ENCODE measurements at places on chromosomes 5 and 9.

GRCh38 chr9:91188719-91189590 is 172.8 kb downstream of the AUH start:
- no peak for DNase-seq

- DNase-seq, result no peak
Observed at GRCh38 chr9:77017505-77017894, 2.0 kb upstream of the FOXB2 start.

DNA sequence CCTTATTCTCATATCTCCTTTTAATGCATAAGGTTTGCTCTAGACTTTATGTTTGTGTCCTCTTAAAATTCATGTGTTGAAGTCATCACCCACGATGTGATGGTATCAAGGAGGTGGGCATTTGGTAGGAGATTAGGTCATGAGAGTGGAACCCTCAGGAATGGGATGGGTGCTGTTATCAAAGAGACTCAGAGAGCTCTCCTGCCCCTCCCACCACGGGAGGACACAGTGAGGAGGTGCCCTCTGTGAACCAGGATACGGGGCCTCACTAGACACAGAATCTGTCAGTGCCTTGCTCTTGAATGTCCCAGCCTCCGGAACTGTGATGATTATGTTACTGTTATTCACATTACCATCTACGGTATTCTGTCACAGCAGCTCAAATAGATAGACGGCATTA is 359.0 kb downstream of the IRX1 start:
- no peak for DNase-seq

DNA sequence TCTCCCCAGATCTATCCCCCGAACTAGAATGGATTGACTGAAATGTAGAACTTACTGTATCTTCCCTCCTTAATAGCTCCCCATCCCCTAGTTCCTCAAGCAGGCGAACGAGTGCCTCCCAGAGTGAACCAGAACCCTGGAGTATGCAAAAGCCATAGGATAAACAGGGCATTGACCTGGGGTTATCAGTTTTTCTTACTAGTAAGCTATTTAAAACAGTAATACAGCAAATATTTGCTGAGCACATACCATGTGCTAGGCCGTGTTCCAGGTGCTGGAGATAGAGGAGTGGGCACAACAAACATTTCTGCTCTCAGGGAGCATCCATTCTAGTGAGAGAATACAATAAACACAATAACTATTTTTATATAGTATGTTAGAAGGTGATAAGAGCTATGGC is 1.8 kb downstream of the SKP2 start:
- no peak for DNase-seq

DNA sequence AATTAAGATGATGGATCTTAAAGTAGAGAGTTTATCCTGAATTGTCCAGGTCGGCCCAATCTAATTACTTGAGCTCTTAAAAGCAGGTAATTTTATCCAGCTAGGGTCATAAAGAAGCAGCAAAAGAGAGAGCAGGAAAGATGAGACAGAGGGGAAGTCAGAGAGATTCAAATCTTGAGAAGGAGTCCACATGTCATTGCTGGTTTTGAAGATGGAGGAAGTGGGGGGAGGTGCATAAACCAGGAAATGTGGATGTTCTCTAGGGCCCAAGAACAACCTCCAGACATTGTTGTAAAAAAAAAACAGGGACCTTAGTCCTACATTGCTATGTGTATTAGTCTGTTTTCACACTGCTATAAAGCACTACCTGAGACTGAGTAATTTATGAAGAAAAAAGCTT is 66.4 kb downstream of the SLCO4C1 start:
- no peak for DNase-seq

DNA sequence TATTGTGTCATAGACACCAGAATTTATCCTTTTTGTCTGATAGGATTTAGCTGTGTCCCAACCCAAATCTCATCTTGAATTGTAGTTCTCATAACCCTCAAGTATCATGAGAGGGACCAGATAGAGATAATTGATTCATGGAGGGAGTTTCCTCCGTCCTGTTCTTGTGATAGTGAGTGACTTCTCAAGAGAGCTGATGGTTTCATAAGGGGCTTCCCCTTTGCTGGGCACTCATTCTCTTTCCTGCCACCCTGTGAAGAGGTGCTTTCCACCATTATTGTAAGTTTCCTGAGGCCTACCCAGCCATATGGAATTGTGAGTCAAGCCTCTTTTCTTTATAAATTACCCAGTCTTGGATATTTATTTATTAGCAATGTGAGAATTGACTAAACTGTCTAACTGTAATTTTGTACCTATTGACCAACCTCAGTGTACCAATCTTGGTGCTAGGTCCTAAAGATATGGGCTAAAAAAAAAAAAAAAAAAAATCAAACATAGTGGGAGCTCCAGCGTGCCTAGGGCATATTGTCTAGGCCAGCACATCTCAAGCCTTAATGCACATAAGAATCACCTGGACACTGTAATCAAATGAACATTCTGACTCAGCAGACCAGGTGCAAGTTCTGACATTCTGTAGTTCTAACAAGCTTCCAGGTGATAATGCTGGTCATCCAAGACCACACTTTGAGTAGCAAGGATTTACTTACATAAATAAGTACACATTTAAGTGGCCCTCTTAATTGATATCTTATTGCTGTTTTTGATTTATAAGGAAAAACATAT is 30.5 kb downstream of the ST8SIA4 start:
- no peak for DNase-seq

DNA sequence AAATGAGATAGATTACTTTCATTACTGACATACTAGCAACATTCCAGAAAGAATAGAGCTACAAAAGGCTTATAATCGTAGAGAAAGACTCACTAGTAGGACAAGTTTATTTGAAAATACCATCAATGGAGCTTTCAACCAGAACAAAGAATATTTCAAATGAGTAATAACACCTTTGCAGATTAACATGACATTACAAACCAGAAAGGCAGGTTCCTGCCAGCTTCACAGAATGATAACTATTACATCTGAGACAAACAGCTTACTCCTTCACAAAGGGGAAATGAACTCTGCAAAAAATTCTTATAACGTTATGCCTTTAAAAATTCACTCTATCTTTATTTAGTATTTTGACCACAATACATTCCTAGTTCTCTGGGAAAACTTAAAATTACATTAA is 103.1 kb downstream of the EPB41L4A start:
- no peak for DNase-seq

DNA sequence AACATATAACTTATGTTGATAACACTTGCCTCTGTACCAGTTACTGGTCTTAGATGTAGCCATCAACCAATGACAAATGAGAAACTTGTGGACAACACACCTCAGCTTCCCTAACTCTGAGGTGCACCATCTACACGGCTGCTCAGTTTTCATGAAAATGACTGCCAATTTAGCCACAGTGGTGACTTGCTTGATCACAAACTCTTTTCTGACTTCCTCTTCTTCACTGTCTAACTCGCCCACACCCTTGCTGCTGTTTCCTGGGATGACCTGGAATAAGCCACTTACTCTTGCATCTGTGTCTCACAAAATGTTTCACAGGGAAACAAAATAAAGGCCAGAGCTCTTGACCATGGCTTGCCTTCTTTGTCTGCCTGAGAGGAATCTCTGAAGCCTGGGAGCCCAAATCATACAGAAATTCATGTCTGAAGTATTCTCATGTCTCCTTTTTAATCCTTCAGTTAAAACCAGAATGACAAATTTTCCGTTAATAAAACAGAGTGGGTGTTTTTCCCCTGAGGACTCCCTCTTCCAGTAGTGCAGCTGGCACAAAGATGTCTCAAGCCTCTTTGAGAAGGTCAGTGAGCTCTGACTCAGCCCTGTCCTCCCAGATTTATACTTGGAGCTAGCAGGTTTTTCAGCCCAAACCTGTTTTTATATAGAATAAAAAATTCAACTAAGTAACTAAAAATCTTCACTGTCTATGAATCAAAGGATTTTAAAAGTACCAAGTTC is 126.5 kb upstream of the PAM start:
- DNase-seq, result no peak

DNA sequence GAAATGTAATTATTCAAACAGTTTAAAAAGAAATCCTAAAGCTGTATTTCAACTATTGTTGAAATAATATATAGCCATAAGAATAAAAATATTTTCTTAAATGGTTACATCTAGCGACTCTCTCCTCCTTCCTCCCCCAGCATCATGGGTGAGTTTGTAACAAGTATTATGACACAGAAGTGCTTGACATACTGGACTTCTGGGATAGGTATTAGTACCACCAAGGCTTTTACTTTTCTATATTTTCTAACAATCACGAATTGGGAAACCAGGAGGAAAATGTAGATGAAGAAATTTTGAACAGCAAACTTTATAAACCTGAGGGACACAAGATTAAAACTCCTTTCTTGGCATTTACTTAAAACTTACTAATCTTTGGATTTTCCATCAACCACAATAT is 4.4 kb downstream of the RORB start:
- no peak for DNase-seq

- DNase-seq, result no peak
Observed at GRCh38 chr9:103533318-103533717, 538.2 kb downstream of the CYLC2 start.

GRCh38 chr9:113482341-113482740 is 18.8 kb downstream of the RGS3 start:
- no peak for DNase-seq

GRCh38 chr9:126915281-126915816 is 767 bp downstream of the RALGPS1 start:
- peak; percentile 62 for DNase-seq

DNA sequence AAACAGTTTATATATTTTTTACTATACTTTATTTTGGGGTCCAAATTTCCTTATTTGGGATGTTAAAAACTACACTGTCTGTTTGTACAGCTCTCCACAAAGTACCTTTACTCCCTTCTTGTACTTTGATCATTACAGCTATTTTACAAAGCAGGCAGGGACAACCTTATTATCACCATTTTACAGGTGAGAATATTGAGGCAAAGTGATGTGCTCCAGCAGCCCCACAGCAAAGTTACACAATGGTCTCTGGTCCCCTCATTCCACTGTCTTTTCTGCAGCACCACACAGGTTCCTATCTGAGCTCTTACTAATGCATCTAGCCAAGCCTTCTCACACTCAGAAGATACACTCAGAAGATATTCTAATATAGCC is 457.3 kb downstream of the RASEF start:
- DNase-seq, result no peak

- no peak for DNase-seq
Observed at GRCh38 chr5:140321796-140322195, 18.9 kb upstream of the PFDN1 start.
